ENCODE measurements at places on chromosomes 2 and 18.
A peak's percentile ranks its signal among the peaks of the same experiment; 100 is the strongest.

DNA sequence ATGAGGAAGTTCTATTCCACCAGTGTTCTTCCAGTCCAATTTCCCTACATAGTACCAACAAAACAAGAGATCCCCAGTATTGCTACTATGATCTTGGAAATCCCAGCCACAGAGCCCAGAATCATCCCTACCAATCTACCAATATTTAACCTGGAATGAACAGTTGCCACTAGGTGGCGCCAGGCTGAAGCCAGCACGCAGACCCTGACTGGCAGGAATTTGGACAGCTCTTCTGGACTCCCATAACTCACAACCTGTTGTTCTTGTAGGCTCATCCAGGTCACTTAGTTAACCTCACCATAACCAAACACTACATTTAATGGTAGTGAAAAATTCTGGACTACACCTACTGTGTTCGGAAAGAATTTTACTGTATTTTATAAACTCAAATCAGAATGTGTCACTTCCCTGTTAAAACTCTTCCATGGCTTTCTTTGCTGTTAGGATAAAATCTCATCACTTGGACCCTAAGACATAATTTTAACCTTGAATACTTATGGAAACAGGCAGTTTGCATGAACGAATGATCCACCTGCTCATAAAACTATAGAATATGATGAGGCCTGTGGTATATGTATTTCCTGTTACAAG lies 59.8 kb upstream of the SLC38A11 start:
- peak; percentile 56 for DNase-seq

DNA sequence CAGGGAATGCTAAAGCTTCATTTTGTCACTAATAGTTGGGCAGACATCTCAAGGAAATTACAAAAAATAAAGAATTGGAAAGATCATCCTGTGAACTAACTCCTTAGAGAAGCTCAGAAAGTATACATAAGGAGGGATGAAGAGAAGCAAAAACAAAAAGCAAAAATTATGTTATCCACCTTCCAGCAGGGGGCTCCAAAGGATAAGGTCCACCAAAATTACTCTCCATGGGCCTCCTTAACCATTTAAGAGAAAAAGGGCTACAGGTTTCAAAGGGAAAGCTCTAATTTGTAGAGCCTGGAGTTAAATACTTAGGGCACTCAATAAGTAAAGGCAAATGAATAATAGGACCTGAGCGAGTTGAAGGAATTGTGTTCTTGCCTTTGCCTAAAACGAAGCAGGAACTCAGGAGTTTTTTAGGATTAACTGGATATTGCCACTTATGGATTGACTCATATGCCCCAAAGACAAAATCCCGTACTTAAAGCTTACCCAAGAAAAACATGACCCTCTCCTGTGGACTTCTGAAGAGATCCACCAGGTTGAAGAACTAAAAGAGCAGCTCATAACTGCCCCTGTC lies 1167.9 kb downstream of the DSC3 start:
- DNase-seq: peak; percentile 11

- DNase-seq: no peak
These were observed 512.5 kb downstream of the PLCL1 start for GRCh38 chr2:198316852-198317396.

DNA sequence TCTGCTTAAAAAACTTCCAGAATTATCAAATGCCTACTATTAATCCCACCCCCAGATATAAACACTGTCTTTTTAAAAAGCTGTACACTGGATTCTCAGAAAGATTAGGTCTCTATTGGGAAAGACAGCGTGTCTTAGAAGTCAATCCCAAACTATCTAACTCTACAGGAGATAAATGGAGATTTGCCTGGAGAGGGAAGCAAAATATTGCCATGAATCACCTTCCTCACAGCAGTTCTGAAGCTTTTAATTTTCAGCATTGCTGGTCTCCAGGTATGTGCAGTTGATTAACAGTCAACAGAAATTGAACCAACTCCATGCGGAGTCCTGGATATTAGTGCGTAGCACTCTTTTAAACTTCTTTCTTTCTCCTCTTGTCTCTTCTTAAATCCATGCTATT lies 122.2 kb downstream of the DSC3 start:
- no peak for DNase-seq

DNA sequence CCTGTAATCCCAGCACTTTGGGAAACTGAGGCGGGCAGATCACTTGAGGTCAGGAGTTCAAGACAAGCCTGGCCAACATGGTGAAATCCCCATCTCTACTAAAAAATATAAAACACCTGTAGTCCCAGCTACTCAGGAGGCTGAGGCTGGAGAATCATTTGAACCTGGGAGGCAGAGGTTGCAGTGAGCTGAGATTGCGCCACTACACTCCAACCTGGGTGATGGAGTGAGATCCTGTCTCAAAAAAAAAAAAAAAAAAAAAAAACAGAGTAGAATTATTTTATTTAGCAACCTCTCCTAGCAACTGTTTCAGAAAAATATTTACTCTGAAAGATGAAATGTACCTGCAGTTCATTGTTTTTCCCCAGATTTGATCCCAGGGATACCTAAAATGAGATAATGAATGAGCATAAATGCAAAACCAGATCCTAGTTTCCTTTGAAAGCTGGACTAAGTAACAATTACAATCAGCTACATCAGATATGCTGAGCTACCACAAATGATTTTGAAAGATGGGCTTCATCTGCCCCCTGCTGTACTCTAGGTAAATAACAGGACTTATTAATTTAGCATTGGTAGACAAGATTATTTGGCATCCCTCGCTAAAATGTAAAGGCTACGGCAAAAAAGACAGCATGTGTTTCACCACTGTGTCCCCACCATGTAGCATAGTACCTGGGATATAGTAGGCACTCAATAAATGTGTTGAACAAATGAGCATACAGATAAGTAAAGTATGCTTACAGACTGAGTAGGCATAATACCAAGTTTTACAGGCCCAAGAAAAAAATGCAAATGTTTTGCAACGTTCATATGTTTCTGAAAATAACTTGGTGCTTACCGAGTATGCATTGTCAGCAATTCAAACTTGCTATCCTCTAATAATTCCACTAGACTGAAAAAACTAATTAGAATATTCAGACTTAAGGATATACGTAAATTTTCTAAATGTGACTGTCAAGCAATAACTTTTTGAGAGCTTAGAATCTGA lies 102.5 kb downstream of the ATL2 start:
- DNase-seq: peak; percentile 84

- no peak for DNase-seq
These were observed 11.6 kb upstream of the MALT1 start for GRCh38 chr18:58659691-58660090.

DNA sequence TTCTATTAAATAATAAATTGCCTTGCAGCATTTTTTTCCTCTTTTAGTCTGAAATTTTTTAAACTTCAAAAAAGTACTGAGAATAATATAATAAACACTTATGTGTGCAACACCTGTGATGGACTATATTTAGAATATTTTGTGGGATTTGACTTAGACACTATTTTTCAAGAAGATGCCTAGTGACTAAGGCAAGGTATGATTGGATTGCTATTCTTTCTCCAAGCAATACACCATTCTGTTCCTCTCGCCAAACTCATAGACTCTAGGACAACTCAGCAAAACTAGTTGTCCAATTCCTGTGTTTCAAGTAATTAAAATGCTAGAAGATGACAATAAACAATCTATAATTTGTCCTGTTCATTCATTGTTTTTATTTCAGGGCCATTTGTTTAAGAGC lies 75.9 kb downstream of the METTL4 start:
- no peak for DNase-seq

DNA sequence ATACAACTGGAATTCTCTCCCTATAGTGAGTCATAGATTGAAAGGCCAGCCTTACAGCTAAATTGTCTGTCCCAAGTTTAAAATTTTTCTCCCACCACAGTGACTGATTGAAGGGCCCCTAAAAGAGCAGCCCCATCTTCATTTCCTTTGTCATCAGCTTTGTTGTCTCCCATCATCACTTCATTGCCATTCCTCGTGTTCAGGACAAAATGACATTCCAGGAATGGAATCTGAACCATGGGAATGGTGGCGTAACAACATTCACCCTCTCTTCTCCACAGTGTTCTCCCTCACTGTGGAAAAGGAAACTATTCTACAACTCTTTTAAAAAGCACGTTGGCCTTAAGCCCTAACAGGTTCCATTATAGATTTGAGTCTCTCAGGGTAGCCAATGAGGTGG lies 52.1 kb downstream of the PSTPIP2 start:
- DNase-seq: no peak

DNA sequence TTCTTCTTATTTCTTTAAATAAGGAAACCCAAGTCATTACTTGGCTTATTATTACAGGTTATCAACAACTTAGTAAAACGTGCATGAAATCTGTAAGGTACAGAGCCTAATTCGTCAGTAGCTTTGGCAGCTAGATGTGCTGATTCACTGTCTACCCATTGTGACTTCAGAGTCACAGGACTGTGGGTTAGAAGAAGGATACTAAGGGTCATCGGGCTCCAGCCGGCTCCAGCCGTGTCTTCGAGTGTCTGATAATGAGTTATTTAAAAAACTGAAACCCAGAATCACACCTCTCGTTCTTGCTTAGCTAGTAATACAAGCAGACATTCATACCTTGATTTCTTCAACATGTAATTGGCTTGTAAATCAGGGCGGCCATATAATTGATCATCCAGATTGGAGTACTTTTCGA lies 170.5 kb downstream of the FMNL2 start:
- DNase-seq: no peak

DNA sequence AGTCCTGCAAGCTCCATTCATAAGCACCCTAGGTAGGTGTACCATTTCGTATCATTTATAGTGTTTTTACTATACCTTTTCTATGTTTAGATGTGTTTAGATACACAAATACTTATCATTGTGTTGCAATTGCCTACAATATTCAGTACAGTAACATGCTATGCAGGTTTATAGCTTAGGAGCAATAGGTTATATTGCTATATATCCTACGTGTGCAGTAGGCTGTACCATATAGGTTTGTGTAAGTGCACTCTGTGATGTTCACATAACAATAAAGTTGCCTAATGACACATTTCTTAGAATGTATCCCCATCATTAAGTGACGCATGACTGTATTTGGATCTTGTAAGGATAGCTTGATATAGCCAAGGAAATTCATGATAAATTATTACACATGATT lies 88.6 kb upstream of the CDH20 start:
- DNase-seq: no peak

DNA sequence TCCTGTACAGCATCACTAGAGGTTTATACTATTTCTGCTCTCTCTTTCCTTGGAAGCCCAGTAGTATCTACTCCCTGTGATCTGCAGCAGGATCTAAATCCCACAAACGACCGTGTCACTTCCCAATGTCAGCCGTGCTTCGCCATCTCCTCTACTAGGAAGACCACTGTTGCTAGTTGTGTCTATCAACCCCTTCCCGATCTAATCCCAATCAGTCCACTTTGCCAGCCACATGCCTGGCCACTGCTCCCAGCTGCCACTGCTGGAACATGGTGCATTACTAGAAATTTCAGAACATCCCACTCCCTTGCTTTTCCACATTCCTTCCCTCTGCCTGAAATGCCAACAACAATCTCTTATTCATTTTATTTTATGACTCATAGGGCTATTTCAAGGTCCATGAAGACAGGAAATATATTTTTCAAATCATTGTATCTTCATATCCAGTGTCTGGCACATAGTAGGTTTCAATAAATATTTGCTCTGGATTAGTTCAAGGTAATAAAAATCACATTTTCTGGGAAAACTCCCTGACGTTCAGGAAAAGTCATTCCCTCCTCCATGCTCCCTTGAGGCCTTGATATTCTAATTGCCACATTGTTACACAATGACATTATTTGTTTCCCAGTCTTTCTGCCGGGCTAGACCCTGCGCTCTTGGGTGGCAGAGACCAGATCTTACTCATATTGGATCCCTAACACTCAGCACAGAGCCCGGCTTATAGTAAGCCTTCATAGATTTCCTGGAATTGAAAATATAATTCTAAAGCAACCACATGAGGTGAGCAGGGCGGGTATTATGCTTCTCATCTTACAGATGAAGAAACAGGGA lies 2.1 kb upstream of the TRIB2 start:
- peak; percentile 14 for DNase-seq

GRCh38 chr2:75513616-75514170 lies 47.0 kb downstream of the EVA1A start:
- no peak for DNase-seq

DNA sequence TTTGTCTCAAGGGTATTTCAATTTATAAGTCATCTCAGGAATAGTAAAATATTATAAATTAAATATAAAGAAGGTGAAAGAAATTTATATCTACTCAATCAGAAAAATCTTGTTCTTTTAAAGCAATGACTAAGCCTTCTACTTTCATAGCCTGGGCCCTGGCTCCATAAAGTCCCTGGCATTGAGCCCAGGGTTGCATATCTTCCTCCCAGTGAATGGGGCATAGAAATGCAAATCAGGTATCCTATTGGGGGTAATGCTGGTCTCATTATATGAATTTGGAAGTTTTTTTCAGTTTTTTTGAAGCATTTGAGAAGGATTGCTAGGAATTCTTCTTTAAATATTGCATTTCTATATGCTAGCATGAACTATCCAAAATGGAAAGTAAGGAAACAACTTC lies 73.9 kb upstream of the MC2R start:
- no peak for DNase-seq

DNA sequence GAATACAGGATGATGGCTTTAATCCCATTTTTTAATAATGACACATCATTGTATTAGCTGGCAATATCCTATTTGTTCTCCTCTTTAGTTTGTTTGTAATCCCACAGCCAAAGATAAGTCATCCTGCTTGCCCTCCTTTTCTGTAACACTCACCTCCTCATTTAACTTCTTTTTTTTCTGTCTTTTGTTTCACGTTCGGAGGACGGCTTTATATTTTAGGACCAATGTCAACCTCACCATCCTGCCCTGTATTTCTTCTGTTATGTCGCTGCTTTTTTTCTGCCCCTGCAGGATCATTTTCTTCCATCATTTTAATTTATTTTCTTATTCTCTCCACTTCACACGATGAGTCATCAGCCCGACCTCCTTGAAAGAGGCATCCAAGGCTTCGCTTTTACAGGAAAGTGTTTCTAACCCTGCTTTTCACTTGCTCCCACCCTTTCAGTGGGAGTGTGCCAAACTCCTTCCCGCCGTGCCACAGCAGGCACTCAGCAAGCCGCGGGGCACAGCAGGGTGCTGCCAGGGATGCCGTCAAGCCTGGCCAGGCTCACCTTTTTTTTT lies 11.4 kb downstream of the RAB31 start:
- DNase-seq: no peak

DNA sequence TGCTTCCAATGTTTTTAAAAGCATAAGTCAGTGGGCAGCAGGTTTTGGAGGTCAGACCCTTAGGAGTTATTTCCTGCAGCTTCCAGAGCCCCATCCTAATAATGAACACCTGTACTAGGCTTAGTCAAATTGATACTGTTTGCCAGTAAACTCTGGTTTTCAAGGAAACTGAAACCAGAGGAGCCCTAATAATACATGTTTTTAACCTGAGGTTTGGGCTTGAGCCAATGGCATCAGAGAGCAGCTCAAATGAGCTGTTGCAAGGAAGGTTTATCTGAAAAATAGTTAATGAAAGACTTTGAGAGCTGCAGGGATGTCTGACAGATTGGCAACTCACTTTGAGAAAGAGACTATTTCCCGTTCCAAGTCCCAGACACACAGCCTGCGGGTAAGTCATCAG lies 54.6 kb downstream of the DCC start:
- DNase-seq: no peak

DNA sequence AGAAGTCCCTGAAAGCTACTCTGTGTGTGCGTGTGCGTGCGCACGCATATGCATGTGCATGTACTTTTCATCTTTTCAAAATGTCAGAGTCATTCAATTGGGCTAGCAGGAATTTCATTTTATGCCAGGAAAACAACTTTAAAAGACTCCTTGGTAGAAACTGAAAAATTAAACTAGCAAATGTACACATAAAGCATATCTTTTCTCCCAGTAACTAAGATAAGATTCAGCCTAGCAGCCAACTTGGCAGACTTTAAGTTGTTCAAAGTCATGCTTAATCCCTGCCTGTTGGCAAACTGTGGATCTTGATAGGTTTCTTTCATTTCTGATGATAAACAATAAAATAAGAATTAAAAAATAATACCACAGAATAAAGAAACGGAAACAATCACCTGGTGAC lies 1129.1 kb downstream of the LRP1B start:
- no peak for DNase-seq
